ENCODE measurements at places on chromosomes 13 and 19.

- no peak for DNase-seq
Measured at GRCh38 chr13:51997186-51997585, 14.1 kb downstream of the ATP7B start.

DNA sequence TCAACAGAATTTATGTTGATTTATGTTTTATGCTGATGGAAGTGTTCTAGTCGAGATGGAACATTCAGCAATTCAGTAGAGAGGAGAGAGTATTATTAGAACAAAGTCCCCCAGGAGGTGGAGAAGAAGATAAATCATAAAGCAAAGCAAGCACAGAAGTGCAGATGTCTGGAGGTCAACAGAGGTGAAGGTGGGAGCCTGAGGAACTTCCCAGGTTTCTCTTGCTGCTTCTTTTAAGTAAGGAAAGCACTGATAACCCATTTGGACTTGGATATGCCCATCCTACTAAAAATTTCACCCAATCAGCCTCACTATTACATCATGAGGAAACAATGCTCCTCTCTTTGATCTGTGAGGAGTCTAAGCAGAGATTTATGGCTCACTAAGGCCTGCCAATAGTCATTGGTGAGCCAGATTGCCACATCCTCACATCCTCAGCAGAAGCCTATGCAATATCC lies 98.8 kb downstream of the EPSTI1 start:
- no peak for DNase-seq

GRCh38 chr19:55188625-55189024 lies 8.5 kb upstream of the SYT5 start:
- DNase-seq: no peak

- no peak for DNase-seq
Measured at GRCh38 chr13:37410316-37410715, 188.3 kb downstream of the POSTN start.

DNA sequence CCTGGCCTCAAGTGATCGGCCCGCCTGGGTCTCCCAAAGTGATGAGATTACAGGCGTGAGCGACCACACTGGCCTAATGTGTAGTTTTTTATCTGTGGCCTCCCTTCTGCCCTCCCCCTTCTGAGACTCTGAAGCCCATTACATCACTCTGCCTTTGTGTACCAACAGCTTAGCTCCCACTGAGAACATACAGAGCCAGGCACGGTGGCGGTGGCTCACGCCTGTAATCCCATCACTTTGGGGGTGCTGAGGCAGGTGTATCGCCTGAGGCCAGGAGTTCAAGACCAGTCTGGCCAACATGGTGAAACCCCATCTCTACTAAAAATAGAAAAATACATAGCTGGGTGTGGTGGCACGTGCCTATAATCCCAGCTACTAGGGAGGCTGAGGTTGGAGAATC lies 12.6 kb downstream of the NCR1 start:
- DNase-seq: no peak

GRCh38 chr13:72316716-72317115 lies 410.7 kb downstream of the MZT1 start:
- DNase-seq: no peak

DNA sequence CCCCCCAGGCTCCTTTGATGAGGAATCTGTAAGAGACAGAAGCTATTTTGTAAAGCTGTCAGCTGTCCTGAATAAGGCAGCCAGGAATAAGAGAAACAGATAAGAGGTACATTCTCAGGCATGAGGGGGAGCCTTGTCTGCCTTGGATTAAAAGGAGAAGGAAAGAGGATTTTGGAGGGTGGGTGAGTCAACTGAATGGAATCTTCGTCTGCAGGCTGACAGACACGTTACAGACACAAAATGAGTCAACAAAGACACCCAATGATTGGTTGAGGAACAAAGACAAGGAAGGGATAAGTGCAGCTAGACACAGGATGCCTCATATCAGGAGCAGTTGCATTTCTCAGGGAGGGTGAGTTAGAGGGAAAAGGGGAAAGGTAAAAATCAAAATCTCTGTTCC lies 162.5 kb downstream of the OLFM4 start:
- no peak for DNase-seq

DNA sequence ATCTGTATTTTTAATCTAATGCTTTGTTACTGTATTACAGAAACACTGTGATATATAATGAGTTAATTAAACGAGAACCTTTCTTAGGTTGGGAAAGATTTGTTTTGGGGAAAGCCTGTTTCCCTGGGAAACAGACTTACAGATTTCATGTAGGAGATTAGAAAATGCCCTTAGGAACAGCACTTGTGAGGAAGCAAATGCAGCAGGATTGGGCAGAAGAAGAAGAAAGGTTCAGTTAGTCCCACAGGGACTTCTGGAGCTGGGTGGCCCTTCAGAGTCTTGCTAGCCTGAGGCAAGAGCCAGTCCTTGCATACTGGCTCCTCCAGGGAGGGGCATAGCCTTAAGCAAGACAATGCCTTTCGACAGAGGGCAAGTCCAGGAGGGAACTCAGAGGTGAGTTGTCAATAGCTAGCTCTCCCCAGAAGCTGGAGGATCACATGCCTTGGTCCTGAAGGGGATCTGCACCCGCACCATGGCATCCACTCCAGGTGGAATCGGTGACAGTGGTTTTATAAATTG lies 36.8 kb downstream of the N4BP2L1 start:
- DNase-seq: no peak

- DNase-seq: no peak
Measured at GRCh38 chr13:95260031-95260525, 41.2 kb downstream of the ABCC4 start.

Measured in stimulated activated CD4-positive, alpha-beta T cell treated with anti-CD3 and anti-CD28 coated beads, Interleukin-2, amount 100 ng/mL, for 24 hours (primary cell).